ENCODE measurements at places on chromosomes 7 and 10.

DNA sequence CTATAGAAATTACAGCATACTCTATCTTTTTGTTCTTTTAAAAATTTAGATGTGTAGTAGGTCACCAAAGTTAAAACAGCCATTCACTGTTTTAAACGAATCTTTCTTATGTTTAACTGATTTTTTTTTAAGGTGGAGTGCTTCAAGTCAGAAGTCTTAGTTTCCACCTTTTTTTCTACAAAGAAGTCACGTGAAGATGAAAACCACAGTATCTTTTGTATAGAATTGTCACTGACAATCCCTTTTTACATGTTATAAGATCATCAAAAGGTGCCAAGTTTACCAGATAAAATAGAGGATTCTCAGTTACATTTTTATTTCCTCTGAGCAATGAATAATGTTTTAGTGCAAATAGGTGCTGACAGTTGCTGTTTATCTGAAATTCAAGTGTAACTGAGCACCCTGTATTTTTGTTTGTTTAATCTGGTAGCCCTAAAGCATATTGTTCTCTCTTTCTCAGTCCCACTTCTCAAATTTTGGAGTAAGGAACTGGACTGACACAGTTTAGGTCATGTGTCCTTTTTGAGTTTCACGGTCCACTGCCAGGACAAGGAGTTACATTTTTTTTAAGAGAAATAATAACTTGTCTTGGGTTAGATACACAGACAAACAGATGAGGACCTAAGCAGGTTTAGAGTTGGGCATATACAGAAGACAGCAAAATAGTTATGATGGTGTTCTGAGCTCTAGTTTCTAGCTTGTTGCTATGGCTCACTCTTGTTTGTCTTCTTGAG lies 233.2 kb upstream of the MBL2 start:
- DNase-seq: no peak

GRCh38 chr10:21161647-21162046 lies 264.5 kb upstream of the NEBL start:
- no peak for DNase-seq

DNA sequence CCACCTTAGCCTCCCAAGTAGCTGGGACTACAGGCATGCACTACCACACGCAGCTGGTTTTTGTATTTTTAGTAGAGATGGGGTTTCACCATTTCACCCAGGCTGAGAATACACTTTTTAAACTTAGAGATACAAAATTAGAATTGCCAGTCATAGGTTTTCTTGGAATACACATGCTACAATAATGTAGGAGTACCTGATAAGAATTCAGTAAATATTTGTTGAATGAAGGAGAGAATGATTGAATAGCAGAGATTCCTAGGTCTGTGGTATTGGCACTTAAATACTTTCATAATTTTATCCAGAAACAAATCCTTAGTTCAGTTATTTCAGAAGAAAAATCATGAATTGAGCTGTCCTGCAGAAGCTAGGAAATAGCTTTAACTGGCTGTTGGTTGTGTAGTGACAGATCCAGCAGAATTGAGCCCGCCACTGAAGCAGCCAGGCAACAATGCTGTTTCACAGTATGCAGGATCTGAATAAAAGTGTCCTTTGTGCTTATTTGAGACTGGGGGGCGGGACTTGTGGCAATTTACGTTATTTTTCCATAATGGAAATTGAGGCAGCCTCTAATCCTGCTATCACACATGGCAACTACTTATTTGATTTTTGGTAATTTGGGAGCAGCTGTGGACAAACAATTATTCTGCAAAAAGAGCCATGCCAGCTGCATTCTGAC lies 31.5 kb downstream of the NRF1 start:
- no peak for DNase-seq

DNA sequence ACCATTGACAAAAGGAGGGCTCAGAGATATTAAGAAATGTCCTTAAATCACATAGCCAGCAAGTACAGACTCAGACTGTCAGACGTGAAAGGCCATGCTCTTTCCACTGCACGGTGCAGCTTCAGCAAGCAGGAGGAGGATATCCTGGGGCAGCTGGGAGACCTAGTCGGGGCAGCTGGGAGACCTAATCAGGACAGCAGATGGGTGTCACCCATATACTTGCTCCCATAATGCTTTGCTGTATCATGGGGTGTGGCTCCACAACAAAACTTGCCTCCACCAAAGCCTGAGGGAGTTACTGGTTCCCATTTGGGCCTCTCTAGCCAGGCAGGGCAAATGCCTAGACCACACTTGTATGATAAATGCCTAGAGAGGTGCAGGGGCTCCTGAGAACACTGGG lies 55.4 kb downstream of the GRID1 start:
- DNase-seq: no peak

GRCh38 chr10:111129363-111129762 lies 52.5 kb downstream of the ADRA2A start:
- no peak for DNase-seq

DNA sequence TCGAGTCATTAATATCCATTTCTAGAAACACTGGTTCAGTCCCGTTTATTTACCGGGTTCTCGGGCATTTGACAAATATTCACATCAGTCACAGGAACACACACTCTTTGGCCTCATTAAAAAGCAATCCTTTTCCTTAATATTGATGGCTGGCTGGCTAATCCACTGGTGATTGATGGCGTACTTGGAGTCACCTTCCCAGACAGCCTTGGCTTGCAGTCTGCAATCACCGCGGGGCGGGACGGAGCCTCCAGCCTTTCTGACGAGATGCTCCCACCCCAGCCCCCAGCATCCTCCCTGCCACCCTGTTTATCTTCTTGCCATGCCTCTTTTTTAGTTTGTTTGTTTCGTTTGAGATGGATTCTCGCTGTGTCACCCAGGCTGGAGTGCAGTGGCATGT lies 36.6 kb downstream of the SRRM3 start:
- DNase-seq: no peak

GRCh38 chr10:115665549-115665948 lies 572.4 kb downstream of the ATRNL1 start:
- DNase-seq: peak; percentile 16

All from skeletal muscle cell (primary cell).